ENCODE measurements at places on chromosomes 1 and 21.

DNA sequence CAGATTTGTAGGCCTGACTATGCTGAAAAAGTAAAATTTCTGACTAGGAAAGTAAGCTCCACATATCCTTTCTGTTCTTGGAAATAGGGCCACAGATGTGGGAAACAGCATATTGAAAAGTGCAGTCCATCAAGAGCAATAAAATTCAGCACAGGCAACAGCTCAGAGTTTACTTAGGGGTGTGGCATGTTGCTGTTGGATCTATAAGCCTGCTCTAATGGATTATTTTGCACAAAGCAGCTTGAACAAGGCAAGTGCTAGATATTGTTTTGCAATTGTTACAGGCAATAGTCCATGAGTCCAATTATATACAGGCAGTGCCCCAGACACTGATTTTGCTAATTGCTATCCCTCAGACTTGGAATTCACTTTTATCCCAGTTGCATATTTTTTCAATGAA, 289.8 kb upstream of the SNX7 start:
- DNase-seq: no peak

- DNase-seq: no peak
Measured at GRCh38 chr1:180173952-180174351, 19.3 kb downstream of the QSOX1 start.

DNA sequence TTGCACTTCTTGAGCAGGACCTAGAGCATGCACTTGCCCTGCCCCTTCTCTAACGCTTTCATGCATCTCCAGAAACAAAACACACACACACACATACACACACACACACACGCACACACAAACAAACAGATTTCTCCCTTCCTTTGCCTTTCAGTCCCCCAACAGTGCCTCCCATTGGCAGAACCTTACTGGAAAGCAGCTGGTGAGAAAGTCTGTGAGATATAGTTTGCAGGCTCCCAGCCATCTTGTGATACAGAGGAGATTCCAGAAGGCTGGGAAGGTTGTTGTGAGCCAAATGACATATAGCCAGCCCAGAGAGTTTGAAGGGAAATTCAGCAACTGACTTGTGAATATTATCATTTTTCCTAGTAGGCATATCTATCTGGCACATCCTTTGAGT, 35.9 kb upstream of the ZRANB2 start:
- no peak for DNase-seq

- peak; percentile 41 for DNase-seq
Measured at GRCh38 chr1:89260566-89261255, 11.9 kb downstream of the GBP5 start.

GRCh38 chr1:109158433-109158832, 44.5 kb downstream of the ELAPOR1 start:
- no peak for DNase-seq

DNA sequence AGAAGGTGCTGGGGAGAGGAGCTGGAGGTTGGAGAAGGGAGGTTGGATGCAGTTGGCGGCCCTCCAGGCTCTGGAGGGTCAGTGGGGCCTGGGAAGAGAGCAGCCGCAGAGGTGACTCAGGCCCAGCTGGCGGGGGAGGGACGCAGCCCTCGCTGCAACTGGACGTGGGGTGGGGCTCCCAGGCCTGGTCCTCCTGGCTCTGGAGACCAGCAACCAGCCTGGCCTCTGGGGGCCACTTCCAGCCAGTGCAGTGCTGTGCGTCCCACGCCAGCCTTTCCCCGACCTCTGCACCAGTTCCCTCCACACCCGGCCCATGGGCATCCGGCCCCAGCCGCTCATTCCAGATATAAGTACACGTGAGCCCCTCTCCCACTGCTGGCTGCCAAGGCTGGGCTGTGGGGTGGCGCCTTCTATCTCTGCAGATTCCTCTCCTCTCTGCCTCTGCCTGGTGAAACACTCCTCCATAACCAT, 38.0 kb upstream of the COL18A1 start:
- DNase-seq: peak; percentile 84

GRCh38 chr1:183907070-183907469, 102.2 kb downstream of the RGL1 start:
- DNase-seq: no peak

GRCh38 chr1:225304996-225305395, 122.8 kb downstream of the LBR start:
- no peak for DNase-seq

GRCh38 chr1:81805537-81806431, 5.0 kb downstream of the ADGRL2 start:
- no peak for DNase-seq

- peak; percentile 89 for DNase-seq
Measured at GRCh38 chr1:93723110-93723509, 41.5 kb upstream of the BCAR3 start.

DNA sequence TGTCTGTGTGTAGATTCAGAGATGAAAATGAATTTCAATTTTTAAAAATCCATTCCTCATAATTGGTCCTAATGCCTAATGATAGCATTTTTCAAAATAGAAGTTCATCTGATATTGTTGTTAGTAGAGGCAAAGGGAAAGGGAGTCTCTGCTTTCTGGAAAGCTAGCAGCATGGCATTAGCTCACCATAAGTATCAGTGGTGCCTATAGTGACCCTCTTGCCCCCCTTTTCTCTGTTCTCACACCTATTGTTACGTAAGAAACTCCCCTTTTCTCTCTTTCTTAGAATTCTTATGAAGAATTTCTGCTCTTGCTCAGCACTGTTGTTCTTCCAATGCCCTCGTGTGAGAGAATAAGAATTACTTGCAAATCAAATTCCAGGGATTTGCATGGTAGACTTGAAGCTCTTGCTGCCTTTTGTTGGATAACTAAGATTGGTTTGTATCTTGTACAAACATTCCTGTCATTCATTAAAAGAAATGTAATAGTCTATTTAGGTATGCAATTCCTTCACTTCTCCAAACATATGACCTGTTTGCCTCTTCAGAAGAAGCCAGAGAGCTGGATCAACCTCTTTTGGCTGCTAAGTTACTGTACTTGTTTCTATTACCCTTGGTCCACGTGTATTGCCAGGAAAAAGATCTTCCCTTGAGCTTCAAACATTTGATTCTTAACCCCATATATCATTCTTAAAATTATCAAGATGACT, 69.2 kb upstream of the MAGI3 start:
- peak; percentile 1 for DNase-seq

Measured in fibroblast of skin of back (primary cell).